Stimulated activated effector memory CD8-positive, alpha-beta T cell treated with anti-CD3 and anti-CD28 coated beads, Interleukin-12 subunit alpha, Interleukin-12 subunit beta, amount 100 ng/mL, for 72 hours (primary cell): ENCODE measurements at places on chromosomes 6 and 20.
A peak's percentile ranks its signal among the peaks of the same experiment; 100 is the strongest.

DNA sequence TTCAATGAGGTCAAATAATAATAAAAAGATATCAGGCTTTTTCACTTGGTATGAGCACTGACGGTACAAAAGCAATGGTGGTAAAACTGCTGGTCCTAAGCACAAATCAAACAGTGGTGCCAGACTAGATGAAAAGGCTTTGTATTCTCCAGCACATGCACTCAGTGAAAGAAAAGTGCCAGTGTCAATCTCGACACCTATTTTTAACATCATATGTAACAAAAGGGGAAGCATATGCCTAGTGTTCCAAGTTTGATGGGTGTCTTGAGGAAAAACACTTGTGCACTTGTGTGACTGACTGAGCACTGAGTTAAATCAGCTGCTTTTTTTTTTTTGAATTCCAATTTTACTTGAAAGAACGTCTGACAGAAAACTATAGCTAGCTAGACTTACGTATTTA is 27.3 kb downstream of the MED23 start:
- DNase-seq = no peak

- DNase-seq = no peak
Measured at GRCh38 chr6:31702405-31702818, 712 bp downstream of the ABHD16A start.

DNA sequence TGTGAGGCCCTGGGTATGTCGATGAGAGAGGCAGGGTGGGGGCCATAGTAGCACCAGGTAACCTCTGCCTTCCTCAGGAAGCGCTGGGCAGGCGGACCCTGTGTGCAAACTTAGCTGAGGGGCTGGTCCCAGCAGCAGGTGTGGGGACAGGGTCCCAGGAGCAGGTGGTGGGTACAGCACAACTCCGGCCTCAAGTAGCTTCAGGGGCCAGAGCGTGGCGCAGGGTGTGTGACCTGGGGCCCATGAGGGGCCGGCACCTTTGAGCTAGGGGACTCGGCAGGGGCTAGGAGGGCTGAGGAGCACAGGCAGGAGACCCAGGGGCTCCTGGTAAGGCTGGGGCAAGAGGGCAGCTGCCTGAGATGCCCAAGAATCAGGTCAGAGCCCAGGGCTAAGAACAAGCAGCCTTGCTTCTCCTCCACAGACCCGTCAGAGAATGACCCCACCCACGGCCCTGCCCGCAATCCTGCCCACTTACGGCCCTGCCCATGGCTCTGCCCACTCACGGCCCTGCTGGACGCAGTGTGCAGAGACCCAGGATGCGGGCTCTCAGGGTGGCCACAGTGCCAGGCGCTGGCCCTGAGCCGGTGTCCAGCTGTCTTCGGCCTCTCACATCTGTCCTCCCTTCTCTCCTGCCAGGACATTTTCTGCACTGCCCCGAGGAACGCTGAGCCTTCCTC is 30.9 kb downstream of the CHRNA4 start:
- no peak for DNase-seq

DNA sequence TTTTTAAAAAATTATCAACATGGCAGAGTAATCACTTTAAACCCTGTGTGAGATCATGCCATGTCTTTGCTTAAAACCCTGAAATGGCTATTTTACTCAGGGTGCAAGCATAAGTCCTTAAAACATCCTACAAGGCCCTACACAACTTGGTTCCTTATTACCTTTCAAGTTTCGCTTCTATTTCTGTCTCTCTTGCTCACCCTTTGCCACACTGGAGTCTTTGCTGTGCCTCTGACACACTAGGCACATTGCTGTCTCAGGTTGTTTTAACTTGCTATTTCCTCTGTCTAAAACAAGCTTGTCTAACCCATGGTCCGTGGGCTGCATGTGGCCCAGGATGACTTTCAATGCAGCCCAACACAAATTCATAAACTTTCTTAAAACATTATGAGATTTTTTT is 55.6 kb downstream of the KIAA0408 start:
- DNase-seq = no peak

DNA sequence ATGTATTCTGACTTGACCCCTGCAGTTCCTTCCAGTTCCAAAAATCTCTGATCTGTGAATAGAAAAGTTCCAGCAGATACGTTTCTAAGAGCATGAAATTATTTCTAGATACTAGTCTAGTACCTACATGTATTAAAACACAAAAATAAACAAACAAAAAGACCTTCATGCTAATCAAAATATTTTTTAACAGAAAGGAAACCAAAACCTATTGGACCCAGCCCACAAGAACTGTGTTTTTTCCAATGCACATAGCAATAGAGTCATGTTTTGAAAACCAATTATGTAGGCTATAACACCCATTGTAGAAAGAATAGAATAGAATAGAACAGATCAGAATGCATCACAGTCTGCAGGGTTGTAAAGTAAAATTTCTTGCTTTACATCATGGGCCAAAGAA is 158.6 kb upstream of the TNFAIP3 start:
- DNase-seq = no peak

GRCh38 chr6:31901415-31901952 is 402 bp downstream of the ZBTB12 start:
- DNase-seq = peak; percentile 29

DNA sequence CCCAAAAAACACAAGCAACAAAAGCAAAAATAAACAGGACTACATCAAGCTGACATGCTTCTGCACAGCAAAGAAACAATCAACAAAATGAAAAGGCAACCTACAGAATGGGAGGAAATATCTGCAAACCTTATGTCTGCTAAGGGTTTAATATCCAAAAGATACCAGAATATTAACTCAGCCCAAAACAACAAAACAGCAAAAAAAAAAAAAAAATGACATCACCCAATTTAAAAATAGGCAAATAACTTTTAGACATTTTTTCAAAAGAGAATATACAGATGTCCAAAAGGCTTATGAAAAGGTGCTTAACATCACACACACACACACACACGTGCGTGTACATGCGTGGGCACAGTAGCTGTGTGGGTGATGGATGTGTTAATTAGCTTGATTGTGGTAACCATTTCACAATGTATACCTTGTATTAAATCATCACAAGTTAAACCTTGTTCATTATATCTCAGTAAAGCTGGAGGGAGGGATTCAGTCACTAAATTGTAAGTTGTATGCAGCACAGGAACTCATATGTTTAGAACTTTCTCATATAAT is 52.4 kb downstream of the QKI start:
- no peak for DNase-seq

DNA sequence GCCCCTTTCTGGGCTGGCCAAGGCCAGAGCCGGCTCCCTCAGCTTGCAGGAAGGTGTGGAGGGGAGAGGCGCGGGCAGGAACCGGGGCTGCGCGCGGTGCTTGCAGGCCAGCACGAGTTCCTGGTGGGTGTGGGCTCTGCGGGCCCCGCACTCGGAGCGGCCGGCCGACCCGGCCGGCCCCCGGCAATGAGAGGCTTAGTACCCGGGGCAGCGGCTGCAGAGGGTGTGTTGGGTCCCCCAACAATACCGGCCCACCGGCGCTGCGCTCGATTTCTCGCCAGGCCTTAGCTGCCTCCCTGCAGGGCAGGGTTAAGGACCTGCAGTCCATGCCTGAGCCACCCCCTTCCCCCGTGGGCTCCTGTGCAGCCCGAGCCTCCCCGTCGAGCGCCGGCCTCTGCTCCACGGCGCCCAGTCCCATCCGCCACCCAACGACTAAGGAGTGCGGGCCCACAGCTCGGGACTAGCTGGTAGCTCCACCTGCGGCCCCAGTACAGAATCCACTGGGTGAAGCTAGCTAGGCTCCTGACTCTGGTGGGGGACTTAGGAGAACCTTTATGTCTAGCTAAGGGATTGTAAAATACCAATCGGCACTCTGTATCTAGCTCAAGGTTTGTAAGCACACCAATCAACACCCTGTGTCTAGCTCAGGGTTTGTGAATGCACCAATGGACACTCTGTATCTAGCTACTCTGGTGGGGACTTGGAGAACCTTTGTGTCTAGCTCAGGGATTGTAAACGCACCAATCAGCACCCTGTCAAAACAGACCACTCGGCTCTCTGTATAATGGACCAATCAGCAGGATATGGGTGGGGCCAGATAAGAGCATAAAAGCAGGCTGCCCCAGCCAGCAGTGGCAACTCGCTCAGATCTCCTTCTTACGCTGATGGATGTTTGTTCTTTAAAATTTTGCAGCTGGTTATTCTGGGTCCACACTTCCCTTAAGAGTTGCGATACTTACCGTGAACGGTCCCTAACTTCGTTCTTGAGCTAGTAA is 167.4 kb upstream of the RREB1 start:
- no peak for DNase-seq

DNA sequence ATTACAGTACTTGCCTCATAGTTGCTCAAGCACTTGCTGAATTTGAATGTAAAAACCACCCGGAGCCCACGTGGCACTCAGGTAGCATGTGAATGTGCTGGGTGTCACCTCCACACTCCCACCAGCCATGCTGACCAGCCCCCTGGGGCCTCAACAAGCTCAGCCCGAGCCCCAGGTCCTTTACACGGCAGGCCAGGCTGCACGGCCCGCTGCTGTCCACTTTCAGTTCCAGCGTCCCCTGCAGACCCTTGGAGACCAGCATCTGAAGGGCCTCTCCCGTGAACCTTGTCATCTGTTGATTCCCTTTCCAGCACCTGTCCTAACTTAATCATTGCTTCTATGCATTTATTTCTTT is 33.3 kb upstream of the ZBP1 start:
- no peak for DNase-seq

GRCh38 chr6:141406761-141407160 is 726.0 kb upstream of the GJE1 start:
- DNase-seq = no peak

GRCh38 chr6:21163838-21164180 is 429.7 kb upstream of the SOX4 start:
- no peak for DNase-seq

- DNase-seq = no peak
Measured at GRCh38 chr20:24357177-24357576, 112.3 kb upstream of the SYNDIG1 start.

GRCh38 chr20:63254232-63254605 is at the start of gene NKAIN4:
NKAIN4 (minus strand) TSS chr20:63254463; CDS start chr20:63254450, 13 bp downstream.
- DNase-seq = no peak

- no peak for DNase-seq
Measured at GRCh38 chr20:60473211-60473610, 515.0 kb downstream of the CDH26 start.

DNA sequence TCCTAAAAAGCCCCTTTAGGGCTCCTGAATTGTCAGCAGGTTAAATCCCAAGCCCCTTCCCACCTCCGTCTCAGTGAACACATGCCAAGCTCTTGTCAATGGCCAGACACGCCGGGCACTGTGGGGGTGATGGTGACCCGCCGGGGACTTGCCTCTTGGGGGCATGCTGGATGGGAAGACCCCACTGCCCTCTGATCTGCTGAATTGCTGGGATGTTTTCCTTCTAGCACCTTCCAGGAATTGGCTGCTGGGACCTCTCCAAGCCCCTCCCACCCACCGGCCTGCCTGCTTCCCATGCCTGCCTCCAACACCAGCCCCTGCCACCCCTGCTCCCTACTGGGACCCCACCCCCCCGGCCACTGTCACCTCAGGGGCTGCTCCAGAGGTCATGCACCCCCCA is 345.9 kb downstream of the CDH4 start:
- DNase-seq = no peak

- DNase-seq = no peak
Measured at GRCh38 chr6:125285353-125285752, 16.4 kb downstream of the HDDC2 start.

DNA sequence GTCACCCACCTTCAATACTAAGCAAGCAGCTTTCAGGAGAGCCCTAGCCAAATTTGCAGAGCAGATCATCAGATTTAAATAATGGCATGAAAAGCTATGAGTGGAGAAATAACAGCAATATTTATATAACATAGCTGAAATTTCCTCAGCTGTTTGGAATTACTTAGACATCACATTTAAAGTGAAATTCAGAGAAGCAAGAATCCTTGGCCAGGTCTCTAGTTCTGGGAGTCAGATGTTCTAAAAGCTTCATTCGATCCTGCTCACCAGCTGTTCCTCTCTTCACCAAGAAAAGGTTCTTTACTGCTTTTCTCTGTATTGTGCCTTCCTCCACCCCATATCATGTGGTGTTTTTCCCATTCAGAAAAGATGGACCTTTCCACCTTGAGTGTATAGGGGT is 152.3 kb upstream of the JAG1 start:
- no peak for DNase-seq

DNA sequence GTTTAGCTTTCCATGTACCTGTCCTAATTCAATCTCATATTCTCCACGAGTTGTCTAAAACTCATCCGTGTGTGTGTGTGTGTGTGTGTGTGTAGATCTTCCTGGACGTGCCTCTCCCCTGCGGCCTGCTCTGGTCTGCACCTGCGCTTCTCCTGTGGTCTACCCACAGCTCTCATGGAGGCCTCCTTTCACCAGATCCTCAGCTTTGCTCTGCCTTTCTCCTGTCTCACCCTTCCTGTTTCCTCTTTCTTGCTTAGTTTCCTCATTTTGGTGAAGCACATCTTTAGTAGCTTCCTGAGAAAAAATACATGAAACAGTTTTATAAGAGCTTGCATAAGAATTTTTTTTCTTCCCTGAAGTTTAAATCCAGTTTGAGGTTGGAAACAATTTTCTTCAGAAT is 18.1 kb downstream of the SLX4IP start:
- DNase-seq = no peak

DNA sequence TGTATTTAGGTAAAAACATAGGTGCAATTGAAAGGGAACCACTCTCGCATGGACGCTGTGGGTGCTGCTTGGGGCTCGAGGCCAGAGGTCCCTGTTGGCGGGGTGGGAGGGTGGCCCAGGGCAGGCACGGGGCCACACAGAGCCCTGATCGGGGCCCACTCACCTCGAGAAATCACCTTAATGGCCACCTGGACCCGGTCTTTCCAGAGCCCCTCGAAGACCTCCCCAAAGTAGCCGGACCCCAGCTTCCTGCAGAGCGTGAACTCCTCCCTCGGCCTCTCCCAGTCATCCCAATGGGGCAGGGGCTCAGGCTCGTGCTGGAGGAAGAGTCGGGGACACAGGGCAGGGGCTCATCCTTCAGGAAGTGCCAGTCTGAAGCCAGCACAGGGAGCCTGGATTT is 3.8 kb downstream of the PTK6 start:
- DNase-seq = no peak

GRCh38 chr6:125639466-125640020 is 109.9 kb upstream of the HEY2 start:
- DNase-seq = no peak

DNA sequence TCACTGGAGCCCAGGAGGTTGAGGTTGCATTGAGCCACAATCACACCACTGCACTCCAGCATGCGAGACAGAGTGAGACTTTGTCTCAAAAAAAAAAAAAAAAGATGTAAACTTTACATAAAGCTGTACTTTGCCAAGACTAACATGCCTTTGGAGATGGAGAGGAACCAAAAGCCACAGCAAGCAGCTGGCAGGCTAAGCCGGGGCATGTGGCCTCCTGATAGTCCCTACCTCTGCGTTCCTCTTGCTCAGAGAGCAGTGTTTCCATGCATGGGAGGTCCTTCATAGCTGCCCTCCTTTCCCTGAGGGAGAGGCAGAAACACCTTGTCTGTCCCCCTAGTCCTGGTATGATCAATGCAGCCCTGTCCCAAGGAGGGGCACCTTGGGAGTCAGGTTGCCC is 35.2 kb downstream of the SPATA2 start:
- no peak for DNase-seq

GRCh38 chr6:16162003-16162402 is 33.1 kb downstream of the MYLIP start:
- no peak for DNase-seq
